ENCODE measurements at places on chromosomes 3 and 15.

- DNase-seq: peak; percentile 61
Measured at GRCh38 chr3:195270079-195270816, 711 bp downstream of the XXYLT1 start.

- peak; percentile 78 for DNase-seq
Measured at GRCh38 chr3:46812237-46812791, 50.9 kb downstream of the MYL3 start.

GRCh38 chr3:185504636-185505035, 5.8 kb upstream of the TMEM41A start:
- DNase-seq: no peak

DNA sequence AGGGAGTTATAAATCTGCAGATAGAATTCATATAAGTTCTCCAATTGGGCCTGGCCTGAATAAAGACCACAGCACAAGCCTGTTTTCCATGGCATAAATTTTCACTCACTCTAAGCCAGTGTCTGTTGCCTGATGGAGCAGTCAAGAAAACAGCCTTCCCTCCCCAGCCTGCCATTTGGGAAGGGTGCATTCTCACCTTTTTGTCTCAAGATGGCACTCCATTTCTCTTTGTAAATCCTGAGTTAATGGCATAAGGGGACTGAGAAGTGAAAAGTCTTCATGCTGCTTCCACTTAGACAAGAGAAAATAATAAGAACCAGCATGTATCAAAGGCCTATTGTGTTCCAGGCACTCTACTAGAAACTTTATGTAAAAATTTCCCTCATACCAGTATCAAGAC, 115.6 kb upstream of the MANF start:
- no peak for DNase-seq

DNA sequence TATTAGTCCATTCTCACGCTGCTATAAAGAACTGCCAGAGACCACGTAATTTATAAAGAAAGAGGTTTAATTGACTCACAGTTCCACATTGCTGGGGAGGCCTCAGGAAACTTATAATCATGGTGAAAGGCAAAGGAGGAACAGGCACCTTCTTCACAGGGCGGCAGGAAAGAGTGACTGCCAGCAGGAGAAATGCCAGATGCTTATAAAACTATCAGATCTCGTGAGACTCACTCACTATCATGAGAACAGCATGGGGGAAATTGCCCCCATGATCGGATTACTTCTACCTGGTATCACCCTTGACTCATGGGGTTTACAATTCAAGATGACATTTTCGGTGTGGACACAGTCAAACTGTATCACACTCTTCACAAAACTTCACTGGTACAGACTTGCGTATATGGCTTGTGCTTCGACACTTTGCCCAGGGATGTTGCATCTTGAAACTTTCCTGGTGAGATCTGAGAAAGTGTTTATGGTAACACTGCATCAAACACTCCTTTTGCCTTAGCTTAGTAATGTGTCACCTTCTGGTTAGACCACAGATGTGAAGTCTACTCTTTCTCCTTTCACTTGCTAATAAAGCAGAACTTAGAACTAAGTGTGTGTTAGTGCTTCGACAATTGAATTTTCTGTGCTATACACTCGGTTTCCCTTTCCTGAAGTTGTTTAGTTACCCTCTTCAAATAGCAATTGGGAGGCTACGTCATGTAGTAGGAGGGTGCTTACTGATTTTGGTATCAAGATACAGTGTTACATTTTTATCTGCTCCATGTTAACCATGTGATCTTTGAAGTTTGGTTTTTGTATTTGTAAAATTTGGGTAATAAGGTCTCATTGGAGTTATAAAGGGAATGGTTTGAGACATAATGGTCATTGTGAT, 185.7 kb downstream of the LPP start:
- DNase-seq: no peak

- DNase-seq: no peak
Measured at GRCh38 chr15:58520936-58521292, 89.1 kb downstream of the LIPC start.

DNA sequence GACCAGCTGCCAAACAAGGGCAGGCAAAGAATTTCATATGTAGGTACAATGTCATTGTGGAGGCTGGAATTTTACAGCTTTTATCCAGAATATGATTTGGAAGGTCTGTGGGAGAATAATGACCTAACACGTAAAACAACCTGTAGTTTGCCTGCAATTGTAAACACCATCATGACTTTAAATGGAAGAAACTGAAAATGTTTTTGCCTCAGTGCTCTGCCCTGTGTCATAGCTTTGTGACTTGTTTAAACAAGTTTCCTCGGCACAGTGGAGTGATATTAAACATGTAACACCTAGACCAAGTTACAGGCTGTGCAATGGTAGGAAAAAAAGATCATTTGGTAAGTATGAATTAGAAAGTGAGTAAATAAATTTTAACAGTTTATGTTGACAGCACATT, 171.6 kb upstream of the MBNL1 start:
- no peak for DNase-seq

DNA sequence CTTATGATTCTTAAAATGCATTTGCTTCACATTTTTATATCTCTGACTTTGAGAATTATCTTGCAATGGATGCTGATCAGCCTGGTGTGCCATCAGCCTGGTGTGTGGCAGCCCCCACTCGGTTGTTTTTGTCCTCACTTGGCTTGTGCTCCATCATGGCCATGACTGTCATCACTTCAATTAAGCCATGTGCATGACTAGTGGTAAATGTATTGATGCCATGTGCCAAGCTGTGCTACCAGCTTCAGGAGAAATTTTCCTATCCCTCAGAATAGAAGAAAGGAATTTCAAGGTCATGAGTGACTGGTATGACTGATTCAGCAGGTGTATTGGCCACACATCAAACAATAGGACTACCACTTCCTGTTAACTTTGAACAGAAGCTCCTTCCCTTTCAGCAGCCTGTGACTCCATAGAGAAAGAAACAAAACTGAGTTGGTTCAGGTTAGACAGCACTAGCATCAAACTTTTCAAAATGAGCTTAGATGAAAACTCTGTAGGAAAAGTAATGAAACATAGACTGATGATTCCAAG, 251.7 kb downstream of the GRM7 start:
- DNase-seq: no peak

- DNase-seq: no peak
Measured at GRCh38 chr3:119322021-119322834, 28.0 kb downstream of the ARHGAP31 start.

- DNase-seq: peak; percentile 84
Measured at GRCh38 chr3:5122030-5122740, at the start of gene ARL8B. Gene ARL8B (plus strand): TSS chr3:5122292. CDS start chr3:5122466, 174 bp downstream.

- DNase-seq: no peak
Measured at GRCh38 chr3:149224736-149225594, 3.3 kb upstream of the CP start.

DNA sequence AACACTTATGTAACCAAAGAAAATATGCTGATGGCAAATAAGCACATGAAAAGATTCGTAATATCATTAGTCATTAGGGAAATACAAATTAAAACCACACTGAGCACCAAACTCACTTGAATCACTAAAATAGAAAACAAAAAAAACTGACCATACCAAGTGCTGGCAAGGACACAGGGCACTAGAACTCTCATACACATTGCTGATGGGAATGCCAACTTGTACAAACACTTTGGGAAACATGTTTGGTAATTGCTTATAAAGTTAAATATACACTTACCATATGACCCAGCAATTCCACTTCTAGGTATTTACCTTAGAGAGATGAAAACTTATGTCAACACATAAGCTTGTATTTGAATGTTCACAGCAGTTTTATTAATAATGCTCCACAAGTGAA, 95.5 kb downstream of the TFDP2 start:
- no peak for DNase-seq

DNA sequence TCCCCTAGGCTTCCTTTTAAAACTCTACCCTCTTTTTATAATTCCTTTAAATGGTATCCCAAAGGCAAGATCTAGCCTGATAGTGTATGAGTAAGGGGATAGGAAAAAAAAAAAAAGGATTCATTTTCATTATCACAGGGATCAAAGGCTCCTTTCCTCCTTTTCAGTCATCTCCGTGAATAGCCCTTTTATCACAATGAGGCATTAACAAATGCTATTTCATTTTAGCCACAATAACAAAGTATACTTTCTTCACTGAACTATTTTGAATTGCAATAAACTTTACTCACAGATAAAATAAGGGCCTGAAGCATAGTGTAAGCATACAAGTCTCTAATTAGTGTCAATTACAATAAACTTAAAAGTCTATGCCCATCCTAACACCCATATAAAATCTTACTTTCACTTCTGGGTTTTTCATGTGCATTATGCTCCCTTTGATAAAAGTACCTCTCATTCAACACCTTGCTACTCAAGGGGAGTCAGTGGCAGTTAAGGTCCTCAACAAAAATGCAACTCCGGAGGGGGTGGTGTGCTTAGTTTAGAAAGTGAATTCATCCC, 8.6 kb downstream of the HIGD1A start:
- DNase-seq: no peak

DNA sequence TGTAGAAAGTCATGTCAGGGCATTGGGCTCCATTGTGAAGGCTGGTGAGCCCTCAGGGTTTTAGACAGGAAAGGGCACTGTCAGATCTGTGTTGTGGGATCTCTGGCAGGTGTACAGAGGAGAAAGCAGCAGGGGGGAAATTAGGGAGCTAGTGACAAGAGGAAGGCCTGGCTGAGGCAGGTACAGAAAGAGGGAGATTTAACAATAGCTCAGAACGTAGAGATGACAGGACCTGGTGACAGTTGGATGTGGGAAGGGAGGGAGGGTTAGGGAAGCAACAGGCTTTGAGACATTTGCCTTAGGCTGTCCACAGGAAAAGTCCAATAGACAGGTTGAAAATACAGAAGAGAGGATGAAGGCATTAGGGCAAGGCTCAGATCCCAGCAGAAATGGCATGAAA, 288.1 kb downstream of the EPHB1 start:
- DNase-seq: no peak

GRCh38 chr3:152272771-152273242, 4.1 kb downstream of the MBNL1 start:
- DNase-seq: no peak

- no peak for DNase-seq
Measured at GRCh38 chr3:14457999-14458398, 55.6 kb downstream of the SLC6A6 start.

- no peak for DNase-seq
Measured at GRCh38 chr3:171801738-171802589, 8.3 kb downstream of the PLD1 start.

All from Peyer's patch (tissue), 4 donors.